ENCODE measurements at places on chromosomes 3 and 15. TPM values are rescaled to one million over a fixed set of nuclear protein-coding genes. Genes with fewer than 3 reads are reported as not detected.

GRCh38 chr3:126064627-126065258 lies 19.2 kb downstream of the SLC41A3 start:
- H3K27me3 ChIP-seq: no peaks in the 10 kb centered on the region
- H3K4me1 ChIP-seq: peaks cover 5% of the 10 kb centered on the region
- H3K36me3 ChIP-seq: peaks cover 17% of the 10 kb centered on the region
- DNase-seq: no peak
- no peak overlapping the region for H3K4me3 ChIP-seq

- H3K27ac ChIP-seq: no peak overlapping the region
- H3K4me3 ChIP-seq: no peak overlapping the region
- no peak for DNase-seq
Measured at GRCh38 chr3:111603679-111604078, 8.5 kb upstream of the ZBED2 start.

DNA sequence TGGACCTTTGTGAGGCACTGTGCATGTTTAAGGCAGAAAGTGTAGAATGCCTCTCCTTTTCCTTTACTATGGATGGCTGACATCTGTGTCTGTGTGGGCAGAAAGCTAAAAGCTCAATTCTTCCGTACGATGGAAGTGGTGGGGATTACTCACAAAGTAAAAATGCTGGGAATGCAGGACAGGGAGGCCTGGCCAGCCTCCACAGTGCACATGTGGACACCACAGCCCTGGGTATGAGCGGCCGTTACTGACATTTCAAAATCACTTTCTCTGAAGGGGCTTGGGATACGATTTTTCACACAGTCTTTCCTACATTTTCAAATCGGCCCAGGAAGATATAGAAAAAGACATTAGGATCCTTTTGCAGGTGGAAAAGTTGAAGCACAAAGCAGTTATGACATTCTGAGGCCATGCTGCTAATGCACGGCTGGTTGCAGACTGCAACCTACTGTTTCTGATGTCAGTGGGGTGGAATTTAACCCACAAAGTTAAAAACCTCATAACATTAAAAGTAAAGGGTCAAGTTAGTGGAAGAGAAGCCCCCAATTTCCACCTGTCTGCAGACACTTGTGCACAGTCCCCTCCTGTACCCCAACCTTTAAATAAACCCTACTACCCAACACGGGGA lies 27.9 kb downstream of the EHD4 start:
- peaks cover 56% of the 10 kb centered on the region for H3K4me1 ChIP-seq
- DNase-seq: no peak
- peak overlapping the region; percentile 0 for H3K4me3 ChIP-seq
- peak overlapping the region; percentile 97 for H3K27ac ChIP-seq

GRCh38 chr15:100131321-100132224 lies 210.2 kb downstream of the ADAMTS17 start:
- peaks cover 9% of the 10 kb centered on the region for H3K4me1 ChIP-seq
- H3K27me3 ChIP-seq: no peaks in the 10 kb centered on the region
- no peak overlapping the region for H3K27ac ChIP-seq
- peaks cover 51% of the 10 kb centered on the region for H3K36me3 ChIP-seq
- H3K4me3 ChIP-seq: no peak overlapping the region

DNA sequence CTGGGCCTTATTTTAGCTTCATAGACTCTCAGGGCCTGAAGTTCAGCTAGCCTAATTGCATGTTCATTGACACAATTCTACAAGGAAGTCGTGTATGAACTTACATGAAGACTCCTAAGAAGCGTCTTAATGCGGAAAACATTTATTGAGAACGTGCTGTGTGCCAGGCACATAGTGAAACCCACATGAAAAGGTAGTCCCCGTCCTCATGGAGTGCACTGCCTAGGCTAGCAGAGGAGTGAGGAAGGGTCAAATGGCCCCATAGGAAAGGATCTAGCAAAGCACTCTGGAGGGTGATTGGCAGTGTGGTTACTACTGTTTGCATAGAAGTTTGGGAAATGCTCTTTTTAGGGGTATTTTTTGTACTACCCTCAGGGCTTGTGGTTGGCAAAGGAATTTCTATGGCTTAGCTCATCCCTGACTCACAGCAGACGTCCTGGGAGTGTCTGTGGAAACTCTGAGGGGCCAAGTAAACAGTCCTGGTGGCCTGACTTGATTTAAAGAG lies 854 bp upstream of the NPTN start:
- DNase-seq: no peak
- H3K4me1 ChIP-seq: peaks cover 51% of the 10 kb centered on the region
- H3K27me3 ChIP-seq: peaks cover 4% of the 10 kb centered on the region

IL17RE gene
- 23.6 TPM for total RNA-seq

GRCh38 chr15:98778960-98779359 lies 130.6 kb downstream of the IGF1R start:
- no peak for DNase-seq
- no peak overlapping the region for H3K27ac ChIP-seq
- H3K27me3 ChIP-seq: no peaks in the 10 kb centered on the region
- H3K36me3 ChIP-seq: no peaks in the 10 kb centered on the region
- H3K4me3 ChIP-seq: no peak overlapping the region

DNA sequence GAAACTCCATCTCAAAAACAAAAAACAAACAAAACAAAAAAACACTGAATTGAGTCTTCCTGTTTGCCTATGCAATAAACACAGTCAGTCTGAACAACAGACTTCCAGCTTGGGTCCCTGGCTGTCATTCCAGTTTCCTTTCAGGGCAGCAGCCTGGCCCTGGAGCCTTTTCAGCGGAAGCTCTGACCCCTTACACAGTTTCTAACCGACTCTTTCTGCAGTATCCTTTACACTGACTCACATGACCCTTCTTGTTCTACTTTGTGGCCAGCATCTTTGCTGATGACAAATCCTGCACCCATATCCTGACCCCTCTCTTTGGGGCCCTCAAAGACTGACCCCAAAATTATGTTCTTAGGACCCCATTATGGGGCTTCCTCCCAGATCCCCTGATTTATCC lies 38.3 kb upstream of the INO80 start:
- H3K4me3 ChIP-seq: no peak overlapping the region
- H3K4me1 ChIP-seq: peaks cover 8% of the 10 kb centered on the region
- H3K27ac ChIP-seq: no peak overlapping the region
- H3K27me3 ChIP-seq: no peaks in the 10 kb centered on the region
- DNase-seq: no peak

GRCh38 chr15:84016371-84016770 lies 219.2 kb upstream of the GOLGA6L4 start:
- H3K4me1 ChIP-seq: no peaks in the 10 kb centered on the region
- H3K4me3 ChIP-seq: no peak overlapping the region
- no peak overlapping the region for H3K27ac ChIP-seq

DNA sequence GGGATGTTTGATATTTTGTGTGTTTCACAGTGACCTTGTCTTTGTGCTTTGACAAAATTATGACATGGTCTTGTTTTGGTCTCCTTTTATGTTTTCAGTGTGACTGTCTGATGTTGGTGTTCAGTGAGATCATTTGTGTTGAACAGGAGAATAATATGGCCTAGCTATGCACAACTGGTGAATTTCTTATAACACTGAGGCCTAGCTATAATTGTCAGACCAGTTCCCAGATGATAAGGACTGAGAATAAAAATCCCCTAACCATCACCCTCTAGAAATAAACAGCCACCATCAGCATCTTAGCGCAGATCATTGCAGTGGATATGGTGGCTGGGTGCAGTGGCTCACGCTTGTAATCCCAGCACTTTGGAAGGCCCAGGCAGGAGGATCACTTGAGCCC lies 66.8 kb upstream of the LIMD1 start:
- no peak for DNase-seq
- H3K27me3 ChIP-seq: no peaks in the 10 kb centered on the region
- H3K4me1 ChIP-seq: no peaks in the 10 kb centered on the region
- peaks cover 29% of the 10 kb centered on the region for H3K36me3 ChIP-seq
- no peak overlapping the region for H3K4me3 ChIP-seq
- no peak overlapping the region for H3K27ac ChIP-seq

GRCh38 chr3:48232232-48232631 lies 8.7 kb upstream of the ZNF589 start:
- H3K36me3 ChIP-seq: no peaks in the 10 kb centered on the region
- no peak overlapping the region for H3K4me3 ChIP-seq
- H3K27ac ChIP-seq: no peak overlapping the region
- no peak for DNase-seq
- H3K4me1 ChIP-seq: peaks cover 14% of the 10 kb centered on the region

GRCh38 chr3:4351164-4351855 lies 48.1 kb downstream of the SETMAR start:
- DNase-seq: no peak
- H3K27ac ChIP-seq: peak overlapping the region; percentile 71
- no peaks in the 10 kb centered on the region for H3K27me3 ChIP-seq

CRYGS gene
- total RNA-seq: 4.4 TPM

GRCh38 chr3:188508454-188508853 lies 354.5 kb downstream of the LPP start:
- no peak overlapping the region for H3K4me3 ChIP-seq
- no peaks in the 10 kb centered on the region for H3K4me1 ChIP-seq
- peaks cover 21% of the 10 kb centered on the region for H3K36me3 ChIP-seq
- H3K27ac ChIP-seq: no peak overlapping the region

DNA sequence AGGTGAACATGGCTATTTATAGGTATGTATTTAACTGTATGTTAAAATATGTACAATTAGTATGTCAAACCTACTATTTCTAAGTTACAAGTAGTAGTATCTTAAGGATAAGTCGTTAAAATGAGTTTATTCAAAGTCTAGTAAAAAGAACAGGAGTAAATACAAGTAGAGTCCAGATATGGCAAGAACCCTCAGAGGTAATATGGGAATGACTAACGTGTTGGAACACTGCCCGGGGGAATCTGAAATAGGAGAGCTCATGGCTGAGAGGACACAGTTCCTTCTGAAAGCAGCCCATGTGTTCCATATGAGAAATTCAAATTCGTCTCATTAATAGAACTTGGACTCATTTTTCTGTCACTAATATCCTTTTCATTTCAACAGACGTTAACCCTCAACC lies 158.8 kb downstream of the CLSTN2 start:
- peaks cover 2% of the 10 kb centered on the region for H3K36me3 ChIP-seq
- H3K4me3 ChIP-seq: no peak overlapping the region
- H3K27ac ChIP-seq: peak overlapping the region; percentile 13
- DNase-seq: no peak
- peaks cover 16% of the 10 kb centered on the region for H3K27me3 ChIP-seq
- H3K4me1 ChIP-seq: peaks cover 10% of the 10 kb centered on the region

ISLR gene
- total RNA-seq: 64.9 TPM

GRCh38 chr3:127666676-127667075 lies 6.1 kb upstream of the ABTB1 start:
- DNase-seq: no peak
- no peaks in the 10 kb centered on the region for H3K27me3 ChIP-seq
- peaks cover 11% of the 10 kb centered on the region for H3K36me3 ChIP-seq
- H3K27ac ChIP-seq: no peak overlapping the region
- no peak overlapping the region for H3K4me3 ChIP-seq

MRAS gene
- total RNA-seq: 40.1 TPM

- no peaks in the 10 kb centered on the region for H3K27me3 ChIP-seq
- DNase-seq: no peak
- H3K4me3 ChIP-seq: peak overlapping the region; percentile 86
- H3K36me3 ChIP-seq: no peaks in the 10 kb centered on the region
- peaks cover 36% of the 10 kb centered on the region for H3K4me1 ChIP-seq
Measured at GRCh38 chr3:51968170-51968775, 1.0 kb upstream of the PCBP4 start.

PPARG gene
- total RNA-seq: 13.3 TPM

- no peaks in the 10 kb centered on the region for H3K27me3 ChIP-seq
- no peak overlapping the region for H3K4me3 ChIP-seq
- peaks cover 15% of the 10 kb centered on the region for H3K36me3 ChIP-seq
- peaks cover 22% of the 10 kb centered on the region for H3K4me1 ChIP-seq
- peak; percentile 25 for DNase-seq
Measured at GRCh38 chr3:48273594-48274211, 32.8 kb downstream of the ZNF589 start.

GRCh38 chr3:2992534-2992933 lies 117.6 kb downstream of the IL5RA start:
- no peaks in the 10 kb centered on the region for H3K27me3 ChIP-seq
- no peak overlapping the region for H3K4me3 ChIP-seq
- H3K27ac ChIP-seq: no peak overlapping the region
- H3K4me1 ChIP-seq: peaks cover 26% of the 10 kb centered on the region
- no peaks in the 10 kb centered on the region for H3K36me3 ChIP-seq

DNA sequence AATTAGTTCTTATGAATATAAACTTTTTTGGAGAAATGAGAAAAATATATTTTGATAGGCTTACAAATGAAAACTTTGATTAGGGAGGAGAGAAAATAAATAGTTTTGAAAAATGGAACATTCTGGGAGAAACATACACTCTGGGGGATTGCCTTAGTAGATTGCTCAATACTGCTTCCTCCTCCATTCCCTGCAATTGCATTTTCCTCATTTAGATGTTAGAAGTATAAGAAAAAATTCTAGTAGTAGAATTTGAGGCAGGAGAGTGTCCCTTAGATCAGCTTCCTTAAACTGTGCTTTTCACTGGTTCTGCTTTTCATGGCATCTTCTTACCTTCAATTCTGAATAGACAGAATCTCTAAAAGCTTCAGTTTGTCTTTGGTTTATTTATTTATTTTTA lies 46.2 kb upstream of the CTDSPL2 start:
- H3K27ac ChIP-seq: no peak overlapping the region
- H3K36me3 ChIP-seq: peaks cover 25% of the 10 kb centered on the region
- no peak for DNase-seq
- no peak overlapping the region for H3K4me3 ChIP-seq
- H3K4me1 ChIP-seq: peaks cover 5% of the 10 kb centered on the region

DNA sequence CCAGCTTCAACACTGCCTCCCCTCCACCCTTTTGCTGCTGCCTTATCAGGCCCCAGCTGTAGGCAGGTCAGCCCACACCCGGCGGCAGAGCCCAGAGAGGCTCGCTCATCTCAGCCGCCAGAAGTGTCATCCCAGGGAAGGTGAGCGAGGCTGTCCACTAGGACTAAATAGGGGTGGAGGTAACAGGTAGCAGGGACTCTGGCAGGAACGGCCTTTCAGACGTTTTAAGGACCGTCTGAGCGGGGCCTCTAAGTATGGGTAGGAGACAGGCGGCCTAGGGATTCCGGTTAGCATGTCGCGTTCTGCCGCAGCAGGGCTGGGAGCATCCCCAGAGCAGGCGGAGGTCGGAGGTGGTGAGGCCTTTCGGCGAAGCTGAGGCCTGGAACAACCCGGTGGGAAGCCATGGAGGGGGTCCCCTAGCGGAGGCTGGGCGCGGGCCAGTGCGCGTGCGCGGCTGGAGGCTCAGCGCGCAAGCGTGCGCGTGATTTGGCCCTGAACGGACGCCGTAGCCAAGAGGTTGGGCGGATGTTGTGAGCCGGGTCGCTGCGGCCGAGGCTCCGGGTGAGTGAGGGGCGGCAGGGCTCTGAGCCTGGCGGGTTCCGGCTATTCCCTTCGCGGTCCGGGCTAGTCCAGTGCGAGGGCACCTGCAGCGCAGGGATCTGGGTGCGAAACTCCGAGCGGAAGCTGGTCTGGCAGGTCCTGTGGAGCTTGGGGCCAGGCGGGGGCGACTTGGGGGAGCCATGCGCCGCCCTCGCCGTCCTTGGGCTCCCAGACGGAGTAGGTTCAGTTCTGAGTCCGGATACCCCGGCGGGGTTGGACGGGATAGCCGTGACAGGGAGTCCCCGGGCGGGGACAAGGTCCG lies at the start of the genes MST1 and RNF123:
TSS of gene MST1 (minus strand) at position 429 of the 862 bp plus-strand sequence. CDS start 783 bp downstream, outside the sequence.
TSS of gene RNF123 (plus strand) at position 512 of the 862 bp plus-strand sequence. CDS start 1,609 bp downstream, outside the sequence.
- peak within 1 kb of the TSS; percentile 96 for H3K27ac ChIP-seq
- peaks cover 32% of the 10 kb centered on the region for H3K4me1 ChIP-seq
- peak within 1 kb of the TSS; percentile 95 for H3K4me3 ChIP-seq
- peak; percentile 89 for DNase-seq

EFHB gene
- total RNA-seq: 1.0 TPM

All from mesothelial cell of epicardium (in vitro differentiated cells).